HuH-7 (cell line): ENCODE measurements at places on chromosomes 1 and 21.

- no peak for DNase-seq
These were observed 5.8 kb upstream of the CD1C start for GRCh38 chr1:158283965-158284364.

- peak; percentile 64 for DNase-seq
These were observed 18.9 kb downstream of the SPATA46 start for GRCh38 chr1:162357681-162358266.

- no peak for DNase-seq
These were observed 709 bp upstream of the SLC41A1 start for GRCh38 chr1:205813755-205814058.

GRCh38 chr1:178733972-178734371 lies 8.9 kb downstream of the RALGPS2 start:
- DNase-seq, result no peak

- DNase-seq, result no peak
These were observed 223.9 kb downstream of the S1PR1 start for GRCh38 chr1:101460739-101461138.

- no peak for DNase-seq
These were observed 50.1 kb downstream of the RPS6KA1 start for GRCh38 chr1:26579681-26580111.

GRCh38 chr1:106366627-106367319 lies 689.7 kb upstream of the PRMT6 start:
- DNase-seq, result no peak

- DNase-seq, result no peak
These were observed 120.6 kb downstream of the LYPLAL1 start for GRCh38 chr1:219294251-219294650.

DNA sequence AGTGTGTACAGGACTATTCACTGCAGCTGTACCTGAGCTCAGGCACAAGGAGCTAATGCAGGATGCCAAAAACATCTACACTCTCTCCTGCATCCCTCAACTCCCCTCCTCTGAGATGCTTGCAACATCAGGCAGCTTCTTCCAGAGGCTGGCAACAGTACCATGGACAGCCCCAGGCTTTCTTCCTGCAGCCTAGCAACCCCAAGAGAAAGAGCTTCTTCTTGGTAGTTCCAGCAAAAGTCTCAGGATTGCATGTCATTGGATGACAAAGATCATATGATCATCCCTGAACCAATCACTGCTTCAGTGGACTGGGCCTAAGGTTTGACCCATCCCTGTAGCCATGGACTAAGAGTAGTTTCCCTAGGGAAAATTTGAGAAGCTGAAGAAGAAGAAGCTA lies 46.7 kb downstream of the CAMK2N1 start:
- no peak for DNase-seq
